Smooth muscle cell of trachea (primary cell): ENCODE measurements at places on chromosomes 7 and 10. TPM values are rescaled to one million over a fixed set of nuclear protein-coding genes. Genes with fewer than 3 reads are reported as not detected.

Gene ABCF2
- 64.7 and 65.2 TPM in 2 replicates for total RNA-seq

Gene TAX1BP1
- total RNA-seq = 87.6 and 91.8 TPM in 2 replicates

Gene CPA2
- total RNA-seq = not detected in 2 replicates

Gene PNLIPRP1
- total RNA-seq = not detected in 2 replicates

Gene OR2A7
- total RNA-seq = 0.29 and 0.33 TPM in 2 replicates

Gene EBLN1
- total RNA-seq = not detected in 2 replicates

Gene GJD4
- not detected in 2 replicates for total RNA-seq

Gene NEUROG3
- not detected in 2 replicates for total RNA-seq

Gene ACTL6B
- total RNA-seq = not detected in 2 replicates

Gene GIMAP2
- 0.58 and 0.83 TPM in 2 replicates for total RNA-seq

Gene ATRNL1
- total RNA-seq = 0.66 and 1.5 TPM in 2 replicates

Gene ITIH5
- under 0.01 and 2.8 TPM in 2 replicates for total RNA-seq

Gene SPDYE9
- total RNA-seq = under 0.01 TPM in 1 of 2 replicates, not detected in the other

Gene TUBB8
- 0.15 TPM in 1 of 2 replicates, not detected in the other for total RNA-seq

Gene SPDYE11
- under 0.01 TPM in 1 of 2 replicates, not detected in the other for total RNA-seq

Gene AZGP1
- total RNA-seq = not detected in 2 replicates

Gene WDFY4
- total RNA-seq = under 0.01 TPM in 1 of 2 replicates, not detected in the other

Gene HMX3
- not detected in 2 replicates for total RNA-seq

Gene EMX2
- not detected in 2 replicates for total RNA-seq

Gene HTR5A
- total RNA-seq = not detected in 2 replicates

Gene AFAP1L2
- total RNA-seq = 0.17 and 0.29 TPM in 2 replicates

Gene SEMA3D
- total RNA-seq = 2.6 and 2.8 TPM in 2 replicates

Gene PCDH15
- total RNA-seq = under 0.01 and 0.44 TPM in 2 replicates

Gene ZNF365
- total RNA-seq = 2.9 and 3.8 TPM in 2 replicates

Gene TUBAL3
- total RNA-seq = not detected in 2 replicates

Gene LRRTM3
- not detected in 2 replicates for total RNA-seq

Gene KCNMA1
- total RNA-seq = 44.8 and 61.7 TPM in 2 replicates

Gene GALNT17
- not detected in 2 replicates for total RNA-seq

Gene CLDN4
- 1.3 and 1.7 TPM in 2 replicates for total RNA-seq

Gene LRRC18
- under 0.01 and 0.29 TPM in 2 replicates for total RNA-seq

Gene NODAL
- total RNA-seq = not detected in 2 replicates

Gene TFEC
- total RNA-seq = under 0.01 and 0.17 TPM in 2 replicates

Gene MALRD1
- 1.0 and 3.1 TPM in 2 replicates for total RNA-seq

Gene COPG2
- total RNA-seq = 35.8 and 38.5 TPM in 2 replicates

Gene TMEM270
- total RNA-seq = 0.17 TPM in 1 of 2 replicates, not detected in the other

Gene CRYGN
- total RNA-seq = 0.58 and 0.83 TPM in 2 replicates

Gene ITGA8
- 1.7 and 5.8 TPM in 2 replicates for total RNA-seq

Gene BUB3
- 133 and 200 TPM in 2 replicates for total RNA-seq

Gene PALD1
- total RNA-seq = 0.66 and 0.73 TPM in 2 replicates

Gene SPDYE6
- total RNA-seq = 0.15 and 0.17 TPM in 2 replicates

Gene ZNF789
- 4.6 and 9.0 TPM in 2 replicates for total RNA-seq

Gene CABCOCO1
- total RNA-seq = 0.33 and 1.7 TPM in 2 replicates

Gene FKBP6
- not detected in 2 replicates for total RNA-seq

Gene ENTPD7
- 13.7 and 20.3 TPM in 2 replicates for total RNA-seq

Gene HACD1
- total RNA-seq = 18.2 and 20.2 TPM in 2 replicates

Gene CFAP69
- total RNA-seq = 5.5 and 6.4 TPM in 2 replicates

Gene SPDYE2
- not detected in 2 replicates for total RNA-seq

Gene ELMO1
- total RNA-seq = 0.66 and 0.73 TPM in 2 replicates

Gene RBP3
- not detected in 2 replicates for total RNA-seq

Gene PAPOLB
- under 0.01 and 0.15 TPM in 2 replicates for total RNA-seq

Gene SPACDR
- total RNA-seq = 0.73 and 2.6 TPM in 2 replicates

Gene WEE2
- 0.33 TPM in 1 of 2 replicates, not detected in the other for total RNA-seq

Gene TYW1B
- 5.2 and 5.8 TPM in 2 replicates for total RNA-seq

Gene ASIC3
- 0.17 TPM in 1 of 2 replicates, not detected in the other for total RNA-seq

Gene CUBN
- total RNA-seq = 3.3 and 3.6 TPM in 2 replicates

Gene CNNM1
- 0.15 and 0.33 TPM in 2 replicates for total RNA-seq

Gene MET
- total RNA-seq = 12.6 and 17.5 TPM in 2 replicates

Gene GTF2IRD1
- 8.3 and 9.9 TPM in 2 replicates for total RNA-seq

Gene AKR1C4
- total RNA-seq = not detected in 2 replicates

Gene LRIT1
- not detected in 2 replicates for total RNA-seq
